Activated naive CD4-positive, alpha-beta T cell treated with anti-CD3 and anti-CD28 coated beads for 36 hours (primary cell): ENCODE measurements at places on chromosomes 5 and 9. TPM values are rescaled to one million over a fixed set of nuclear protein-coding genes. Genes with fewer than 3 reads are reported as not detected.
A peak's percentile ranks its signal among the peaks of the same experiment; 100 is the strongest.

The C5orf58 gene
- not detected for total RNA-seq

The C7 gene
- total RNA-seq = not detected

The BARHL1 gene
- total RNA-seq = not detected

DNA sequence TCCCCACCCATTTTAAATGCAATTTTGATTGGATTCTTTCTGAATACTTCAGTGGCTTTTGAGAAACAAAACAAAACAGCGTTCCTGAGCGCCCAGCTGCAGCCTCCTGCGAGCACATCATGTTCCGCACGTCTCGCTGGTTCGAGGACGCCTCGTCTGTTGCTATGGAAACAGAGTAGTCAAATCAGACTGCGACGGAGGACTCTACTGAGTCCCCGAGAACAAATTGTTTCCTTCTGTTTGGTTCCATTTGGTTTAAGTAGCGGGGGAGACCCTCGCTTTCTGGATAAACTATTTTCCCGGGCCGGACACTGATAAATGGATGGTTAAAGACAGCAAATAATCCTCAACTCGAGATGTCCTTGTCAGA lies 69.0 kb downstream of the SLC28A3 start:
- peak; percentile 79 for DNase-seq
- peaks cover 34% of the 10 kb centered on the region for H3K27me3 ChIP-seq
- peak overlapping the region; percentile 59 for H3K27ac ChIP-seq
- H3K36me3 ChIP-seq = no peaks in the 10 kb centered on the region
- peaks cover 9% of the 10 kb centered on the region for H3K4me1 ChIP-seq

The PCDHGA2 gene
- total RNA-seq = not detected

The NR6A1 gene
- total RNA-seq = 1.8 TPM

The NTMT1 gene
- total RNA-seq = 58.6 TPM

DNA sequence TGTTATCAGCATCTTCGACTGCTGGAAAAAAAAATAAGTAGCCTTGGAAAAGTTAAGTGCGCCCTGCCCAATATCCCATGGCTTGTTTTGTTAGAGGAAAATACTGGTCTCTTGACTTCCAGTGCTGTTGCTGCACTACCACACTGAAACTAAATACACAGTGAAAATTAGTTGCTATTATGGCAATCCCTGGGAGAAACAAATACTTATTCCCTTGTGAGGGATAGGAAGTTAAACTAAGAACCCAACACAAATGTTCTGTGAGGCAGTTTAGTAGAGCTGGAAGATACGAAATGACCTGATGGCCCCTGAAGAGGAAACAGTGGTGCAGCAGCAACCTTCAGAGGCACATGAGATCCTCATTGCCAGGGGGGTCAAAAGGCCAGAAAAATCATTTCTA lies 164.0 kb downstream of the ARL15 start:
- H3K27me3 ChIP-seq = no peaks in the 10 kb centered on the region
- no peak overlapping the region for H3K4me3 ChIP-seq
- H3K36me3 ChIP-seq = peaks cover 12% of the 10 kb centered on the region
- H3K4me1 ChIP-seq = no peaks in the 10 kb centered on the region

DNA sequence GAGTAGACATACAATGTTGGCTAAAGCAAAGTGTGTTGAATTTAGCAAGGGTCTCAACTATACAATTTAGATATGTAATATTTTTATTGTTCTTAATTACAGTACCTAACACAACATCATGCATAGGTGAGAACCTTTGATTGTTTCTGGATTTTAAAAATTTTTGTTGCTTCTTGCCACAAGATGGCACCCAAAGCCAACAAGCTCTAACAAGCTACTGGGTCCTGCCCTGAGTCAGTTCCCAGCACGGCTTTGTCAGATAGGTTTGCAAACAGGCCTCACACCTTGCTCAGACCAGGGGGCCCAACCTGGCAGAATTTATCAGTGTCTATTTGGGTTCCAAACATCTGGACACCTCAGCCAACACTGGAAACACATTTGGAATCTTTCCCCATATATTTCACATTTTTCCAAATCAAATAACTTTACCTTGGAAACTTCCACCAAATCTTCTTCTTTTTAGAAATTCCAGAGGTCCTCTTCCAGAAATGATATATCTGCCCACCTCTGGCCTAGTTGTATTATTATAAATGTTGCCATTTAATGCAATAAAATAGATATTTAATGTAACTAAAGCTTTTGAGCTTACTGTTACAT lies 49.5 kb upstream of the EGFLAM start:
- no peaks in the 10 kb centered on the region for H3K36me3 ChIP-seq
- no peaks in the 10 kb centered on the region for H3K4me1 ChIP-seq
- peak; percentile 44 for DNase-seq
- no peak overlapping the region for H3K4me3 ChIP-seq

DNA sequence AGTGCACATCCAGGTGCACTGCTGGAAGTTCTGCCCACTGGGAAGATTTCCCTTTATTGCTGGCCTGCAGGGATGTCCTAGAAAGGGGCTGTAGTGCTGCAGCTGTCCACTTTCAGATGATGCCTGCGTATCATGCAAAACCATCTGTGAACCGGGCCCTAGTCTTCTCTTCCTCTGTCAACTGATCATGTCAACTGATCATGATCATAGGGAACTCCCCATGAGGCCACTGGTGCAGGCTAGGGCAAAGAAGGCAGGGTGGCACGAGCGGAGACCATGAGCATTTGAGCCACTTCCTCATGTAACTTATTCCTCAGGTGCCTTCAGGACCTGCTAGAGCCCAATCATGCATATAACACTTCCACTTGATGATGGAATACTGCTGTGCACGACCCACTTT lies 4.5 kb upstream of the HSDL2 start:
- H3K27me3 ChIP-seq = no peaks in the 10 kb centered on the region
- peaks cover 22% of the 10 kb centered on the region for H3K4me1 ChIP-seq
- H3K36me3 ChIP-seq = no peaks in the 10 kb centered on the region
- no peak overlapping the region for H3K27ac ChIP-seq
- no peak for DNase-seq

The C8G gene
- not detected for total RNA-seq

The TLR4 gene
- total RNA-seq = not detected
